ENCODE measurements at places on chromosomes 12 and 14.

DNA sequence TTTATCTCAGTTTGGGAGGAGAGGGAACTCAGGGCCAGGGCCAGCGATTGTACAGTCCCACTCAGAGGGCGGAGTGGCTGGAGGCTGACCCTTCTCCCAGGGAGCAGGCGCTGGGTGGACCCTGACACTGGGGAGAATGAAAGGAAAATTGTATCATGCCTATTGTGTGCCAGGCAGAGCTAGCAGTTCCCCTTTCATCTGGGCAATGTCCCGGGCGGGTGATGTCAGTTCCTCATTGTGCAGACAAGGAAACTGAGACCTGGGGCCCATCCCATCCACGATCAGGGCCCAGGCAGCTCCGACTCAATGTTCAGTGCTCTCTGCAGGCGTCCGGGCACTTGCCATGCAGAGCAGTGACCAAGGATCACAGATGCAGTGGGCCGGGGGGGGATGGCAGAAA is 101.9 kb upstream of the RTL1 start:
- no peak for DNase-seq

GRCh38 chr12:1305791-1306500 is 288.4 kb downstream of the FBXL14 start:
- no peak for DNase-seq

DNA sequence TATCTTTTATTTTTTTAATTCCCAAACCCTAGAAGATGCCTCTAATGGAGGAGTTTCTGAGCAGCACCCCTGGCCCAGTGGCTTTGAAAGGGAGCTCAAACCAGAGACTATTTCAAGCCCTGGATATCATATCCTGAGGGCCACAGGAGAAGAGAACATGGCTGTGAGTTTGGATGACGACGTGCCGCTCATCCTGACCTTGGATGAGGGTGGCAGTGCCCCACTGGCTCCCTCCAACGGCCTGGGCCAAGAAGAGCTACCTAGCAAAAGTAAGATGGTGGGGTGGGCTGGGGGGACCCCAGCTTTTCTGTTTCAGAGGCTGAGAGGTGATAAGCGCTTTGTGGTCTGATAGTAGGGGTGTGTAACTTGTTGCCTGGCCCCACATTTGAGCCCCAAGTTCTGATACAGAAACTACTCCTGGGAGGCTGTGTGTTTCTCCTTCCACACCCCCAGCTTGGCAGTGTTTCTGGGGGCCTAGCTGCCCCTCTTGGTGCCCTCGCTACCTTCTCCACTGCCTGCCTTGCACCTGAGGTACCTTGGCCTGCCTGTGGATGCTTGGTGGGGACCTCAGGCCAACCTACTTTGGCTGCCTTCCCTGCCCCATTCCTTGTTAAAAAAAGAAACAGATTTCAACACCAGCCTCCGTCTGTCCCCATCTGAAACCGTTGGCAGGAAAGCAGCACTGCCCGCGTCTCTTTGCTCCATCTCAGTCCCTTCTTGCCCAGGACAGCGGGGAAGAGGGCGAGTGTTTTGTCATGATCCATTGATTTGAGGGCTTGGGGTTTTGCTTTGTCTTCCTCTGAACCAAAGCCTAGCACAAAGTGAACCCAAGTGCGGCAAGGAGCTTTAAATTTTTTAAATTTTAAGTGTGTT is 5.7 kb downstream of the TPCN1 start:
- no peak for DNase-seq

DNA sequence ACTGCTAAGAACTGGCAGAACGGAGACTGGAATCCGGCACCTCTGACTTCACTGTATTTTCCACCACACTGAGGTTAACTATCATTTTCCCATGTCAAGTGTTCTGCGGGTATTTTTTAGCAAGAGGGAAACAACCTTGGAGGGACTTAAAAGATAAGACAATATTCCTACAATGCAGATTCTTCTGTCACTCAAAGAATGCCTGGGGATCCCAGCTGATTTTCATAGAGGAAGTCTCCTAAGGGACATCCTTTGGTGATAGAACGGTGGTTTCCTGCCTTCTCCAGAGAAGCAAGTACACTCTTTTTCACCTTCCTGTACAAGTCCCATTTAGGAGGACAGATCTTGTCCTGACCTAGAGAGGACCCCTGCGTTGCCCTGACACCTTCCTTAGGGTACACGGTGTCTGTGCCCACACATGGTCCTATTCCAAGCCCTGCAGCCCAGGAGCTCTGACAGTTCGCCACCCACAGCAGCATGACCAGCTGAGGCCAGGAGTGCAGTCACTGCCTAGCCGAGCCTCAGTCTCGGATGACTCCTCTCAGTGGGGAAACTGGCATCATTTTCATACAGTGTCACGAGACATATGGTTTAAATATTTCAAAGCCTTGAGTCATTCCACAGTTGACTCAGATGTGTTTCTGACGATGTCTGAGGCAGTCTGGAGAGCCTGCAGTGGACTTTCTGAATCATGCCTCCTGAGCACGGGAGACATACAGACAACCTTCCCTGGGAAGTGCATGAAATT is 181.3 kb upstream of the FKBP4 start:
- DNase-seq = no peak

DNA sequence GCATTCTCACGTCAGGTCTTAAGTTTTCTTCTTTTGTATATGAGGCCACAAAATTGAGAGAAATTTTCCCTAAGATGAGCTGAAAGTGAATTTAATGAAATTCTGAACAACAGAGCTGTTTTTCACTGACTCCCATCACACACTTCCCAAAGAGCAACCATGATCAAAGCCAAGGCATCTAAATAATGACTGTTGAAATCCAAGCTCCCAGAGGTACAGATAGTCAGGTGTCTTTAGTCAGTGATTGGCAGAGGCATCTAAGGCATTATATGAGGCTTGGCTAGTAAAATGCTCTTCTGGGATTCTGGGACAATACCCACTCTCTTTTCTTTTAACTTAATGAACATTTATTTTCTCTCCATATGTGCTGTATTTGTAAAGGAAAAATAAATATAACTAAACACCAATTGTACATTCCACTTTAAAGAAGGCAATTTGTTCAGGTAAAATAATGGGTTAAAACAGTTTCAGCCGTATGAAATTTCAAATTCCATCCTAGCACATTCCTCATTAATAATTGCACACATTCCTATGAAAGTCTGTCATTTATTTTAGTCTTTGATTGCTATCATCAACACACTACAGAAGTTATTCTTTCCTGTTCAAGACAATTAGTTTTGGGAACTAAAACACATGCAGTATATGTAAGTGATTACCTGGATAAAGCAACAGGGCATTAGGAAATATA is 871 bp upstream of the SSTR1 start:
- no peak for DNase-seq

DNA sequence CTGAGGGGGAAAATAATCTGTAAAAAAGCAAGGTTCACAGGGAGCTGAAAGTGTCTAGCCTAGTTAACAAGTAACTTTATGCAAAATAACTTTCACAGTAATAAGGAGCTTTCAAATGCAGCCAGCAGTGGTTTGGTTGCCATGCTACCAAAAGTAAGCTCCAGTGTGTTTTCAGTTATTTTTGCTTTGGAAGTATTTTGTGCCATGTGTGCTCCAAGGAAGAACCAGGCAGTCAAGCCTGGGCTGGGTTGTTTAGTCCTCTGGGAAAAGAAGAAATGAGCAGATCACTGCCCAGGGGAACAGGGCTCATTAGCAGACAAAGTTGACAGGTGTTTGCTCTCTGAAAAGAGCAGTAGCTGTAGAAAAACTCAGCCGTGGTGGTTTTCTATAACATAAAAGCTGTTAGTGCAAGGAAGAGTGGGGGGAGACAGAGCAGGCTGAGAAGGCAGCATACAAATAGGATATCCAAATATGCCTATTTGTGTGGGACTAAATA is 92.8 kb upstream of the TMTC2 start:
- no peak for DNase-seq

DNA sequence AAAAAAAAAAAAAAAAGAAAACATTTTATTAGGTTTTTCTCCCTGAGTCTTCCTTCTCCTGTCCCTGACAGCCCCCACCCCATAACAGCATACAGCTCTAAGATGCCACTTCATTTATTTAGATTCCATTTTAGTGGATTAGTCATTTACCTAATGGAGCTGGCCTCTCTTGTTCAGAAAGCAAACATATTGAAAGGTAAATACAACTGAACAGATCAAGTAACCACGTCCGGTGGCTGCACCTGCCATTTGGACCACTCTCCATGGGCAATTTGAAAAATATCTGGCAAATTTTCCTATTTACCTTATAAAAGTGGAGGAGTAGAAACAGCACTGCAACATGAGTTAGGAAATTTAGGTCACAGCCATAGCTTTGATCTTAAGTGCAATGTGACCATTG is 254.6 kb downstream of the C12orf42 start:
- no peak for DNase-seq

DNA sequence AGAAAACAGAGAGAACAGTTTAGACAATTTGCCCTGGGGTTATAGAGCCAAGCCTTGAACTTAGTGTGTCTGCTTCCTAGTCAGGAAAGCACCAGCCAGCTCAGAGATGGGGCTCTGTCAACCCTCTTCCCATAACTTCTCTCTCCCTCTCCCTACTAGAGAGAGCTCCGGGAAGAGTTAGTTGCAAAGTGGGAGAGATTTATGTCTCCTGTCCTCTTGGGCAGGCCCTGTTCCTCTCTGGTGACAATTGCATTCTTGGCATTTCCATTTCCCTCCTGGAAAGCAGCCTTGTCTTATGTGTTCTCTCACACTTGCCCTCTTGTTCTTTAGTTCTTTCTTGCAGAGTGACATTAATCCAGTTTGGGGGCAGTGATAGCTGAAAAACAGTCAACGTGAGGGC is 42.1 kb upstream of the TUNAR start:
- no peak for DNase-seq

- no peak for DNase-seq
These were observed 49.2 kb downstream of the SSH1 start for GRCh38 chr12:108807996-108808769.

DNA sequence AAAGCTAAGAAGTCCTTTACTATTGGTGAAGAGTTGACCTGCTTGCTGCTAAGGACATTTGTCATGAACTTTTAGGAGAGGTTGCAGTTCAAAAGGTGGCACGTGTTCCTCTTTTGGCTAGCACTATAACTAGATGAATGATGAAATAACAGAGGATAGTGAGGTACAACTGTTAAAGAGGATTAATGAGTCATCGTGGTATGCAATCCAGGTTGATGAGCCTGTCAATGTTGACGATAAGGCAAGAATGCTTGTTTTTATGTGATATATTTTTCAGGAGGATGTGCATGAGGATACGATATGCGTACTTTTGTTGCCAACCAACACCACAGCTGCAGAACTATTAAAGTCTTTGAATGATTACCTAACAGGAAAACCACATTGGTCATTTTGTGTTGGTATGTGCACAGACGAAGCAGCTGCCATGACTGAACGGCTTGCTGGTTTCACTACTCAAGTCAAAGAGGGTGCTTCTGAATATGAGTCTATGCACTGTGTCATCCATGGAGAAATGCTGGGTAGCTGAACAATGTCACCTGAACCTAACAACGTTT is 10.6 kb downstream of the CEP128 start:
- DNase-seq = no peak

- no peak for DNase-seq
These were observed 23.1 kb upstream of the PWP1 start for GRCh38 chr12:107662484-107662883.

GRCh38 chr14:50823762-50824636 is 7.0 kb downstream of the NIN start:
- DNase-seq = no peak

GRCh38 chr14:73237786-73238423 is 599 bp downstream of the PAPLN start:
- no peak for DNase-seq

DNA sequence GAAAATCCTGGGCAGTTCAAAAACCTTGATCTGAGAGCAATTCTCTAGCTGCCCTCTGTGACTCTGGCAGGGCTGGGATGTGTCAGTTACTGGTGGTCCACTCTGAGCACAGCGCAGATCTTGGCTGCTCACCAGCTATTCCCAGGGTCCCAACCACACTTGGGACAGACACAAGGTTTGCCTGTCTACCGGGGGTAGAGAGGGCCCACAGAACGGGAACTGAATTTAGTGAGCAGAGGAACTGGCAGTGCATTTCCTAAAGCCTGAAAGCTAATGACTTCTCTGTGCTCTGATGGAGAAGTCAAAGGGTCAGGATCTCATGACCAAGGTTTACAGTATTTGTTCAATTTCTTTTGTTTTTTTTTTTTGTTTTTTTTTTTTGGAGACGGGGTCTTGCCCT is 2.6 kb downstream of the PDE6H start:
- DNase-seq = no peak

DNA sequence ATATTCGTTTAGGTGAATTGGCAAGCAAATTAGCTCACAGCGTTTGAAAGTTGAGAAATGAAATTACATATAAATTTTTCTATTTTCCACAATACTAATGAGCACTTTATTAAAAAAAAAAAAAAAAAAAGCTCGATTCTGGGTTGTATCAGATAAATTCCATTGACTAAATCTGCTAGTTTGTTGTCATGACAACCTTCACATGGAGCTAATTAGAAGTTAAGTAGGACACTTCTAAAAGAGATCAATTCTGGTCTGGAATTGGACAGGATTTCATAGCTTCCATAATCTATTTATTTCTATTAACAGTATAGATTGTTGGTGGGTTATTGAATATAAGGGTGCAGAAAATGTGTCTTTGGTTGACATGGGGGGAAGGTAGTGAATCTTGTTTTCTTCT is 85.5 kb upstream of the NEDD1 start:
- DNase-seq = no peak

GRCh38 chr14:22200977-22201605 is 387.9 kb downstream of the DAD1 start:
- no peak for DNase-seq

DNA sequence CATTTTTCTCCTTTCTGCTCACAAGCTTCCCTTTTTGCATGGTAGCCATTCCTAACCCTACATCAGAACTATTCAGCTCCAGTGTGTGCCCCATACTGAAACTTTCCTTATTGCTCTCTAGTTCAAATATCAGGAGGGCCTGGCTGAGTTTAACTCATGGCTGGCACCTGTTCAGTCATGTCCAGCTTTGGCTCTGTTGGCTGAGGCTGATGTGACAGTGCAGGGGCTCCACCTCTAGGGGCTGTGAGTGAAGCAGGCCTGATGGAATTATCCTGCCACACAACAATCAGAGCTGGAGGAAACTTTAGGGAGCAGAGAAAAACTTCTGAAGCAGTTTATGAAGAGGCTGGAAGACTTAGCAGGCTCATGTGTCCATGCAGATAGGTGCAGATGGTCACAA is 8.5 kb downstream of the COQ6 start:
- no peak for DNase-seq

DNA sequence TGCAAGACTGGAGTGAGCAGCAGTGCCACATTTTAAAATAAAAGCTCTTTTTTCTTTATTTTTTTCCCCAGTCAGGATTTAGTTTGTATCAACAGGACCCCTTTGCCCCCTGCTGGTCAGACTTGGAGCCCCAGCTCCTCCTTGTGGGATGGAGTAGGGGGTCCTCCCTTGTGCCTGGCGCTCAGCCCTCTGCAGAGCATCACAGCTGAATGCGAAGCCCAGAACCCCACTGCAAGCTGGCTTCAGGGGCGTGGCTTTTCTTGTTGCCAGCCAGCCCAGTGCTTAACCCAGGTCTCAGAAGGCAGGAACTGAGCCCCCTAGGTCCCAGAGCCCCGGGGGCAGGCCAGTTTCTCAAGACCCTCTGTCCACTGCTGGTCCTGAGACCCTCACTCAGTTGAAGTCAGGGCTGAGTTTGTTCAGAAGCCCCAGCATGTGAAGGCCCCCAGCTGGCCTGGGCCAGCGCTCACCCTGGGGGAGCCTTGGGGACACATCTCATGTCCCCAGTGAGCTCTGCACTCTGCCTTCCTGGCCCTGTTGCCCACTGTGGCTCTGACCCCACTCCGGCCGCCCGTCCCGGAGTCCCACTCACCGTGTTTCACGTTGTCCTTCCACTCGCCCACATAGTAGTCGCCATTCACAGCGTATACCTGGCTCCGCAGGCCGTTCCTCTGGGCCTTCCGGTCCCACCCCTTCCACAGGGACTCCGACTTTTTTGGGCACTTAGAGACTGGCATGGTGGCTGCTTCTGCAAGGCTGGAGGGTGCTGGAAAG is 519 bp downstream of the MORN3 start:
- no peak for DNase-seq

Measured in NCI-H1048 (cell line).